Left kidney (tissue), 8 donors: ENCODE measurements at places on chromosomes 2 and 18. TPM values are rescaled to one million over a fixed set of nuclear protein-coding genes. Genes with fewer than 3 reads are reported as not detected.
A peak's percentile ranks its signal among the peaks of the same experiment; 100 is the strongest.

Gene AQP12A
- polyA plus RNA-seq, result not detected

Gene UGT1A1
- polyA plus RNA-seq, result 0.58 TPM

Gene EIF2AK3
- polyA plus RNA-seq, result 28.0 TPM

Gene DYSF
- 15.4 TPM for polyA plus RNA-seq

- no peak for DNase-seq
Observed at GRCh38 chr18:49747876-49748275, 65.5 kb downstream of the ACAA2 start.

- DNase-seq, result no peak
Observed at GRCh38 chr2:152034257-152034801, 64.5 kb downstream of the CACNB4 start.

GRCh38 chr2:216328347-216328746 is 43.9 kb downstream of the MARCHF4 start:
- no peak for DNase-seq

DNA sequence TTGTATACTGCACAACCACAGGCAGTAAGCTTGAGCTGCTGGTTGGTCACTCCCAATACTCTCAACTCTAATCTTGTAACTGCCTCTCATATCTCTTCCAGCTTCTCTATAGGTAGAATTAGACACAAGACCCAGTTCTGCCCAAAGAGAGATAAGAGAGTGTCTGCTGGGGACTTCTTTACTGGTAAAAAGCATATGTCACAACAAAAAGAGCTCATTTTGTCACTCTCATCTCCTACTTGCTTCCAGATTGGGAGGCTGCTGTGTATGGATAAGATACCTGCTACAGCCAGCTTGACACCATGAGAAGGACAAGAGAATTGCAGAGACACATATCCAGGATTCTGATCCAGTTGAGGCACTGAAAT is 165.2 kb downstream of the PTH2R start:
- DNase-seq, result no peak

DNA sequence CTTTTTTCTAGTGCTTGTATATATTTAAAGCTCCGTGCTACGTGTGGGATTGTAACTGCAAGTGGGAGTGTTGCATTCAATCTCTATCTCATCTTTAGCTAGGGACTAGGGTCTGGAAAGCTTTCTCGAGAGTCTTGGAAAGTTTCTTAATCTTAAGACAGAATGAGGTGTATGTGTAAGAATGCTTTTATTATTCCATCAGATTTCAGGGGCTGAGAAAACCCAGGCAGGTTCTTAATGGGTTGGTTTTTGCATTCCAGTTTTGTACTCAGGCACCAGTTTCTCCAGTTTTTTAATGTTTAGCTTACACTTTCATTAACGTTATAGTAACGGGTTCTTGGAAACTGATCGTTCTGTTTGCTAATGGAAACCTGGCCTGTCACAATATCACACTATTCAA is 20.3 kb downstream of the MRPL19 start:
- DNase-seq, result peak; percentile 26

DNA sequence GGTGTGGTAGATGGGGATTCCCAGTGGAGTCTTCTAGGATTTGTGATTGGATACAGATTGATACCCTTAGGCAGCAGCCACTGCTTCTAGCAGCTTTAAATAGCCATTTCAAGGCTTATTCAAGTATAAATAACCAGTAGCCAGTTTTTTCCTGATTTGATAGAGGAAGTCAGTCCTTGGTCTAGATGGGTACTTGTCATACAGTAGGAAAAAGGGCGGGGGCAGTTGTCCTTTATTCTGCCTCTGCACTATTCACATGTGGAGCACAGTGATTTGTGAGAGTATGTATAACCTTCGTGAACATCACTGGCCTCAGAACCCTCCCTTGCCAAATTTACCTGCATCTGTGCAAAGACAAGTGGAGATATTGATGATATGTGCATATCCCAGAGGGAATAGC is 6.8 kb downstream of the PPP1CB start:
- no peak for DNase-seq

DNA sequence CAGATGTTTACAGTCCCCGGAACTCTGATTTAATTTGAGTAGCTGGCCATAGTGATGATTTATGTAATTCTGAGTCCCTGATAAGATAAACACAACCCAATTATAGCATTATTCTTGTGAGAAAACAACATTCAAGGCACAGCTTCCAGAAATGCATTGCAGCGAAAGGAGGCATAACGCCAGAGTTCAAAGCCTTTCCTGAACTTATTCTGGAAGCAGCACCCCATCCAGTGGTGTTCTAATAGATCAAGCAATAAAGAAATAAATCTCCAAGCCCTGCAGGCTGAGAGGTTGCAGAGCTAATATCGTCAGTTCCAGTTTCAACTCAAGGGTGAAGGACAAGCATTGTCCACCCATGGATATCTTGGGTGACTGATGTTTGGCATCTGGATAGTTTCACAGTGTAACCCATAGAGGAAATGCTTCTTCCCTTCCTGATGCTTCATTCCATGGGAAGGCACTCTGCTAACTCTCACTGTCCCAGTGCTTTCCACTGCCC is 18.8 kb downstream of the CDH2 start:
- DNase-seq, result no peak
